Activated CD4-positive, alpha-beta T cell treated with anti-CD3 and anti-CD28 coated beads, Interleukin-2, amount 50 U/mL, for 4 hours (primary cell): ENCODE measurements at places on chromosomes 7 and 10.

GRCh38 chr7:15418264-15418663 is 143.6 kb downstream of the AGMO start:
- DNase-seq = no peak

- DNase-seq = no peak
These were observed 40.4 kb upstream of the AGMO start for GRCh38 chr7:15602236-15602635.

- DNase-seq = no peak
These were observed 1080.4 kb downstream of the CNTNAP2 start for GRCh38 chr7:147197006-147197405.

- no peak for DNase-seq
These were observed 48.9 kb downstream of the RNLS start for GRCh38 chr10:88534072-88534665.
